Globus pallidus (tissue), 1 donor: ENCODE measurements at places on chromosomes 5 and 9.
A peak's percentile ranks its signal among the peaks of the same experiment; 100 is the strongest.

DNA sequence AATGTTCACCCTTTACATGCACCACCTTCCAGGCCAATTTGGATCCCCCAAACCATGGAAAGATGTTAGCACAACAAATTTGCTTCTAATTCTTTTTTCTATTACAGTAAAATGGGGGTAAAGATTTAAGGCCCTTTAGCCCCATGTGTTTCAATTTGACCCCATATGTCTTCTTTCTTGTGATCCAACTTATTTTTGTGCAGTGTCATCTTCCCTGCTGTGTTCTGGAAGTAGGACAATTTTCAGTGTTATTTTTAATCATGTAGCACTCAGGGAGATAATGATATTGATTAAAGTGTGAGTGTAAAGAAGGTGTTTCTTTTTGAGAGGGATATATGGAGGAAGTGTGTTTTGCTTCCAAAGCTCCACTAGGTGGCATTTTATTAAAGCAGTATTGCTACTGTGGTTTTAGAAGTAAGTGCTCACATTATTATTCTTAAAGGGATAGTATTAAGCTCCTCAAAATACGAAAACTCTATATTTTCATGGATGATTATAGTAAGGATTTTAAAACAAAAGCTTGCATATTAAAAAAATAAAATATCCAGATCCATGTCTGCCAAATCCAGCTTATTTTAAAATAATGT, 118.7 kb upstream of the ATP10B start:
- peak; percentile 9 for DNase-seq

DNA sequence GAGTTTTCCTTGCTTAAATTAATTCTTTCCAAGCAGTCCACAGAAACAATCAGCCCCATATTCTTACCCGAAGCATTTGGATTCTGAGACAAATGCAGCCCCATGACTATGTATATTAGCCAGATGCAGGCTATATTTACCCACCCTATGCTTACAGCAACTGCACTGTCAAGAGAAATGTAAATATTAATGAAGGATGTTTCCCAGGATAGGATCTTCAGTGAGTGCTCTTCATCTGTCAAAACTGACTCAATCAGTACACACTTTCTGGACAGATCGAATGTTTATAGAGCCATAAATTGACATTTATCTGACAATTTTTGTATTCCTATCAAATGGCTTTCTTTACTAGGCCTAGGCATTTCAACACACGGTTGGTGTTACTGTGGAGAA, 725.3 kb upstream of the SEMA6A start:
- no peak for DNase-seq

- DNase-seq: no peak
Measured at GRCh38 chr5:146818822-146819221, 59.7 kb downstream of the PPP2R2B start.

DNA sequence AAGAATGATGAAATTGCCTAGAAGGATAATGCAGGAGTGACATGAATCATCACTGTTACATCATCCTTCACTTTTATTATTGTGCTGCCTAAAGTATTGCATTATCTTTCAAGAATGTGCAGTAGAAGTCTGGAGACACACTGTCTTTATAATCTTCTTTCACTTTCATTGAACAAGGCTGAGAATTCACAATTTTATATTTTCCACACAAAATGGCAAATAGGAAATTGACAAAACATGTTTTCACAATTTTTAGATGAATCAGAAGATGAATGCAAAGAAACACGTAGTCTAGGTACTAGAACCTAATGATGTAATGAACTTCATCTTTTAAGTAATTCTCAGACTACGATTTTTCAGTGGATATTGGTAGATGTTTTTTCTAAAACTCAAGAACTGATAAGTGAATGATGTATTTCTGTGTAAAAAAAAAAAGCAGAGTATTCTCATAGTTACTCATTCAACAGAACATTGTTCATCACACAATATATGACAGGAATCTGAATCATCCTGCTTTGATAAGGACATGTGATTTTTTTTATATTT, 131.5 kb upstream of the GRHPR start:
- DNase-seq: no peak

- DNase-seq: no peak
Measured at GRCh38 chr9:93665637-93666438, 89.5 kb downstream of the PHF2 start.

- no peak for DNase-seq
Measured at GRCh38 chr9:80605129-80605528, 1033.4 kb downstream of the TLE4 start.

GRCh38 chr5:61840361-61840760, 465.6 kb upstream of the KIF2A start:
- no peak for DNase-seq

GRCh38 chr5:118430076-118430475, 558.3 kb downstream of the DTWD2 start:
- DNase-seq: no peak

DNA sequence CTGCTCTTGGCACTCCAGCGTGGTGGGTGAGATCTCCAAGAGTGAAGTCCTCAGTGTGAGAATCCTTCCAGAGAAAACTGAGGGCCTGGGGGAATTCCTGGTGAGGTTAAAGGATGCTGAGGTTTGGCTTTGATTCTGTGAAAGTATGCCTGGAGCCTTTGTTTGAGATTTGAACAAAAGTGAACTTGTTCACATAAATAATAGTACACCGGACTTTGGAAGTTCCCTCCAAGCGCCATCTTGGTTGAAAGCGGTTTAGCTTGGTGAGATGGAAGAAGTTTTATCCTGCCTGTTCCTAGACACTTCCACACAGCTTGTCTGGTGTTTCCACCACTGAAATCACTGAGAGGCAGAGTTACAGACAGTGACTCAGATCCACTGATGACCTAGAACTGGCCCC, 286.4 kb downstream of the NTRK2 start:
- no peak for DNase-seq

GRCh38 chr9:87818308-87818707, 64.4 kb upstream of the SPATA31E1 start:
- DNase-seq: no peak

DNA sequence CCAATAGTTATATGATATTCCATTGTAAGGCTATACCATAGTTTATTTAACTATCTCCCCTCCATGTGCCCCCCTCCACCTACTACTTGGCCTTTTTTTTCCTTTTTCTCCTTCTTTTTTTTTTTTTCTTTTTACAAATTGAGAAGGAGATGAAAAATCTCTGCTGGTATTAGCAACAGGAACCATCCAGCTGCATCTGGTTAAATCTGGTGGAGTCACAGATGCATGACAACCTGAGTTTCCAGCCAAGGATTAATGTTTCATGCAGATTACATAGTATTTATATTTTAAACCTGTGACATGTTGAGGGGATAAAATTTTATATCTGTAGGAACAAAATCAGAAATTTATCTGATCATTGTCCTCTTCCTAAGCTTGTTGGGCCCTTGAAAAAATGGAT, 128.5 kb upstream of the IQGAP2 start:
- DNase-seq: no peak

DNA sequence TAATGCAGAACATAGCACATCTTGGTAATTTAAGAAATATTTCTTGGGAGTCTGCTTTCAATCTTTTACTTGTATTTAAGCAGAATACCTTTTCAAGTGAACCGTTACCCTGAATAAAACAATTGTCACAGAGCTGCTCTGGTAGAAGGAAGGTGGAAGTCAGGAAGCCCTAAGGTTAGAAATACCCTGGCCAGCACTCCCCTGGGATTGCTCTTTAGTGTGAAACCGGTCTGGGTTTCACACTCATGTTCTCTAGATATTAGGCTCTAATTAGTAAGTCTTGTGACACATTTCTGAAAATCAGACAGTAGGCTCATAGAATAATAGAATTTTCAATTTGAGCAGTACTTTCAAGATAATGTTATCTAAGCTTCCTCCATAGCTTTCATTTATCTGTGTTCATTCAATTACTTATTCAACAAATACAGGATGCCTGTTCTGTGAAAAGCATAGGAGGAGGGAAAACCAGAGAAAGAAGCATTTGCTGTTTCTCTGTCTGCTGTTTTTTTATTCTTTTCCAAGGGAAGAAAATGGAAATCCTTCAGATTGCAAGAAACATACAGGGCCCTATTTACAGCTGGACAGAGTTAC, 825.5 kb downstream of the TLR4 start:
- no peak for DNase-seq

DNA sequence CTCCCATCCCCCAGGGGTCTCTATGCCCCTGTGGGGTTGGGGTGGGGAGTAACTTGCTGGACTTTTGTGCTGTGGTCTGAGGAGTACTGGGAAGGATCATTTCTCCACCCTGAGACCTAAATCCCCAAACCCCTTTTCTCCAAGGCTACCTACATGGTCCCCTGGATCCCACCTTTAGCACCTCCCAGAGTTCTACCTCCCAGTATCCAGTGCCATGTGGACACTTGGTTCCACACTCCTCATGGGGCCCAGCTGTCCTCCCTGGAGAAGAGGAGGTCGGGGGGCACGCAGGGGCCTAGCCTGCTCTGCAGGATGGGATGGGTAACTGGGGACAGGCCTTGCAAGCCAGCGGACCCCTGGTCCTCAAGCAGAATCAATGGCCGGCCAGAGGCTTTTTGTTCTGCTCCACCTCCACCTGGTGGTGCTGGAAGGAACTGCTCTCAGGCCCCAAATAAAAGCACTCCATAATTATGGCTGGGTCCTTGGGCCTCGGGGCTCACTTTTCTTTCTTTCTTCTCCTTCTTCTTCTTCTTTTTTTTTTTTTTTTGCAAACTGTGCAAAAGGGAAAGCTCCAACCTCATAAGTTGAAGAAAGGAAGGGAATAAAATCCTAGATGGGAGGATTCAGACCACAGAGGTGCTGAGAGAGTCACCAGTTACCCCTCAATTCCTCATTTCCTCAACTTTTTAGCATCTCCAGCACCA, 68.4 kb downstream of the PSD2 start:
- DNase-seq: peak; percentile 77

DNA sequence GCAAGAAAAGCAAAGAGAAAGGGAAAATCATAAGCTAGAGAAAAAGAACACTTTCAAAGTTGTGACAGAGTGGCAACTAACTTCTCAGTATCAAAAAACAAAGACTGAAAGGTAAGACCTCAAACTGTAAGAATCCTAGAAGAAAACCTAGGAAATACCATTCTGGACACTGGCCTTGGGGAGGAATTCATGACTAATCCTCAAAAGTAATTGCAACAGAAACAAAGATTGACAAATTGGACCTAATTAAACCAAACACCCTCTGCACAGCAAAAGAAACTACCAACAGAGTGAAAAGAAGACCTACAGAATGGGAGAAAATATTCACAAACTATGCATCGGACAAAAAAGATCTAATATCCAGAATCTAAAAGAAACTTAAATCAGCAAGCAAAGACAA, 79.1 kb downstream of the FEM1C start:
- DNase-seq: no peak

GRCh38 chr9:10050016-10050415, 562.8 kb downstream of the PTPRD start:
- DNase-seq: no peak

DNA sequence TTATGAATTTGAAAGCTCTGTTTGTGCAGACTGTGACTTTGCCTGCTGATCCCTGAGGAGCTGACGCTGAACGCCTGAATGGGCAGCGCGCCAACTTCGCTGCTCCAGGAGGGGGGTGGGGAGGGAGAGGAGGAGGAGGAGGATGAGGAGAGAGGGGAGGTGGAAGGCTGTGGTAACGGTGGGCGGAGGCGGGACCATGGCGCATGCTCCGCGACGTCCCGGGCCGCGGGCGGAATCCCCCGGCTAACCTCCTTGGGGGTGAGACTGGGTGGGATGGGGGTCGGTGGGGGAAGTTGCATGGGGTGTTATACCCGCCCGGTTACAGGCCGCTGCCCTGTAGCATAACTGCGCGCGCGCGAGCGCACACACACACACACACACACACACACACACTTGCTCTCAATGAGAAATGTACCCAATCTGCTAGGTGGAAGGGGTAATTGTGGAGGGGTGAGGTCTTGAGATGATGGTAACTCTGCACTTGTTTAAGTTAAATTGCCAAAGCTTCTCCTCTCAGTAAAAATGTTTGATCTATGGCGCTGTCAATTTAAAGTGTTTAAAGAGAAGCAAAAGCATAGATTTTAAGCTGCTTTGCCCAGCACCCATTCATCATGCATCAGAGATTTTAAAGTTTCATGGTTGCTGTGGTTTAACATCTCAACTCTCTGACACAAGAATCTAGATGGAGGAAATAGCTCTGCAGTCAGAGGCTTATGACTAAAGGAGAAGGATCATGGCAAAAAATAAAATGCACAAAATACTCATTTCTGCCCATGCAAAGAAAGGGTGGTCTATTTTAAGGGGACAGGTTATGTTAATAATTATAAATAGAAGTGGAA, 76.6 kb upstream of the TBCA start:
- peak; percentile 79 for DNase-seq

DNA sequence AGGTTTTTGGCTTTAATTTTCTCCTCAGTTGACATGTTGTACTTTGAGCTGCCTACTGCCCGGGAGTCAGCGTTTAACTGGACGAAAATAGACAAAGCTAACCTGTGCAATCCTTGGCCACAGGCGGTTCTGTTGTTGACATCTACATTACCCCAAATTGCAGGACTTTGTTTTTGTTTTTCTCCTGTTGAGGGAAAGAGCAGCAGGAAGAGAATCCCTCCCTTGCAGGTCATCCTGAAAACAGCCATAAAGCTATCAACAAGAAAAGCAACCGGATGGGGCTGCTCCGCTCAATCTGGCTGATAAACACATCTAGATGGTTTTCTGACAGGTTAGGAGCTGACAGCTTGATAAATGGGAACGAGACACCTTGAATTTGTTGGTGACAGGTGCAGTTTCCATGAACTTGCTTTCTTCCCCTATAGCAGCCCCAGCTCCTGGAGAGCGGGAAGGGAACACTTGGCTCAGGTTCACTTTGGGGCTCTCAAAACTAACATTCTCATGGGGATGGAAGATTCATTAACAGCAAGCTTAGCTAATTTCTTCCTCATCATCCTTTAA, 331.5 kb downstream of the SLIT3 start:
- DNase-seq: no peak

- no peak for DNase-seq
Measured at GRCh38 chr9:87292449-87293191, 205.0 kb upstream of the DAPK1 start.

DNA sequence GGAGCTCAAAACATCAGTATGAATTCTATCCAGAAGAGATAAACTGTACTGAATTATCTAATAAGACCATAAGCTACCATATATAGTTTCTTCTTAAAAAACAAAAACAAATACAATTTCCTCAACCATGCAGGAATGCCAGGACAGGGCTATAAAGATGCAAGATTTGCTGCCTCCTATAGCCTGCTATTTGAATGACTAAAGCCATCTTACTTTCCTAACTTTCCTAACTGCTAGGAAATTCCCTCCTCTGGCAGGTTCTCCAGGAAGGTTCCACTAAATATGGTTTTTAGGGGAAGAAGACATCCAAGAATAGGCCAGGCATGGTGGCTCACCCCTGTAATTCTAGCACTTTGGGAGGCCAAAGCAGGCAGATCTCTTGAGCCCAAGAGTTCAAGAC, 15.1 kb downstream of the KIF27 start:
- no peak for DNase-seq
